ENCODE measurements at places on chromosomes 12 and 14.
A peak's percentile ranks its signal among the peaks of the same experiment; 100 is the strongest.

DNA sequence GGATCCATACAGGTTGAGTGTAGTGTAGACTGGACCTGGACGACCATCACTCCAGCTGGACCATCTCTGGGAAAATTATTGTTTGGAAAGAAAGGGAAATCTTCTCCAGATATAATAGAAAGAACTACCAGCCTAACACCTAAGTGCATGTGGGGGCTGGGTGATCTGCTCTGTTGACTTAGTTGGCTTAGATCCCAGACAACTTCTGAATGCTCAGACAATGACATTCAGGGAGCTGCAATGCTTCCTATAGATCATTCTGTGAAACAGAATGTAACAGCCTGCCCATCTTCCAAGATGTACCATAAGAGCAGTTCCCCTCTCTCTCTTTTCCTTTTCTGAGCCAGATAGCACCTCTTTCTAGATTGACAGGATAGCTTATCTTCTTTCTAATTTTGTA is 572.8 kb upstream of the STXBP6 start:
- no peak for DNase-seq

- no peak for DNase-seq
These were observed 19.8 kb downstream of the KDM2B start for GRCh38 chr12:121561009-121561395.

- no peak for DNase-seq
These were observed 13.2 kb downstream of the CHFR start for GRCh38 chr12:132874175-132874574.

DNA sequence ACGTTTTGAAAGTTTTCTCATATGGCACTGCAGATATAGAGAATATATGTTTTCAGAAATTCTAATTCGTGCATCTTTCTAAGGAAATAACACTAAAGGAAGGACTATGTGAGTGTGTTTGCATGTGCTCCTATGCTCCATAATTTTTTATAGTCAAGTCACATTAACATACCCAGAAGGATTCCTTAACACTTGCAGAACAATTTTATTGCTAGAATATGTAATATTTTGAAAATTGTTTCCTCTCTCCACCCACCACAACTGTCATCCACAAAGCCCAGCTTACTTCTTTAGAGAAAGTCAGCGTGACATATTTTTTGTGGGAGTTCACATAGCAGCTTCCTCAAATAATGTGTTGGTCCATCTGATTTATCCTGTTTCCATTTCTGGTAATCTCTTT is 604.6 kb upstream of the MGAT4C start:
- no peak for DNase-seq

DNA sequence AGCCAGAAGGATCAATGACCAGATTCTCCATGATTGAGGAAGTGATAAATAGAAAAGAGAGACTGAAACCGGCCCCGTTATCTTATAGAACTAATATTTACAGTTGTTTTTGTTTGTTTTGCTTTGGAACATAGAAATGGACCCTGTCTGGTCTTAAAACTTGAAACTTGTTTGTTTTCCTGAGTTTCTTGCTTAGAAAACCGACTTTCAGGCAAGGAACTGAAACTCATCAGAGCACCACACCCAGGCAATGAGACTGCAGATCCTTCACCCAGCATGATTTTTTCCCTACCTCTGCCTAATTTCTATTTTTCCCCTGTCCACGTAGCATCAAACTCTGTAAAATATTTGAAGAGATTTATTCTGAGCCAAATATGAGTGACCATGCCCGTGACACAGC is 10.6 kb upstream of the CLEC12A start:
- no peak for DNase-seq

DNA sequence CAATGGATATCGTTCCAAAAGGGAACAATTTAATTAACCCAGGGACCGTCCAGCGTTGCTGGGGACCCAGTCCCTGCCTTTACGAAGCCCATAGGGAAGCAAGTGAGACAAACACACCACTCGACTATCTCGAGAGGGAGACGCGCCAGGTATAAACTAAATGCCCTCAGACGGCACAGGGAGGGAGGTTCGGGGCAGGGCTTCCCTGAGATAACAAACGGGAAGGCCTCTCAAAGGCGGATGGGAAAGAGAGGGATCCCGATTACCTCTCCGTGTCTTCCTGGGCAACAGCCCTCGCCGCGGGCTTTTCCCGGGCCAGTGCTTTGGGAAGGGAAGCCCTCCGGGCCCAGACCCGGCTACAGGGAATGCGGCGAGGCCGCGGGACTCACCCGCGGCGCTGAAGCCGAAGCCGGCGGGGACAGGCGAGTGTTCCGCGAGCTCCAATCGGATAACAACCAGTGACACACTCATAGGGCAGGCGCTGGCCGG is 390 bp downstream of the BRAP start:
- no peak for DNase-seq

- DNase-seq = peak; percentile 22
These were observed 90.8 kb upstream of the PTPRQ start for GRCh38 chr12:80353254-80353653.

GRCh38 chr12:96240656-96241055 is 46.5 kb downstream of the ELK3 start:
- DNase-seq = no peak

GRCh38 chr14:64871344-64871743 is 8.4 kb downstream of the SPTB start:
- DNase-seq = no peak

GRCh38 chr14:20775901-20776300 is 5.2 kb upstream of the RNASE6 start:
- no peak for DNase-seq

DNA sequence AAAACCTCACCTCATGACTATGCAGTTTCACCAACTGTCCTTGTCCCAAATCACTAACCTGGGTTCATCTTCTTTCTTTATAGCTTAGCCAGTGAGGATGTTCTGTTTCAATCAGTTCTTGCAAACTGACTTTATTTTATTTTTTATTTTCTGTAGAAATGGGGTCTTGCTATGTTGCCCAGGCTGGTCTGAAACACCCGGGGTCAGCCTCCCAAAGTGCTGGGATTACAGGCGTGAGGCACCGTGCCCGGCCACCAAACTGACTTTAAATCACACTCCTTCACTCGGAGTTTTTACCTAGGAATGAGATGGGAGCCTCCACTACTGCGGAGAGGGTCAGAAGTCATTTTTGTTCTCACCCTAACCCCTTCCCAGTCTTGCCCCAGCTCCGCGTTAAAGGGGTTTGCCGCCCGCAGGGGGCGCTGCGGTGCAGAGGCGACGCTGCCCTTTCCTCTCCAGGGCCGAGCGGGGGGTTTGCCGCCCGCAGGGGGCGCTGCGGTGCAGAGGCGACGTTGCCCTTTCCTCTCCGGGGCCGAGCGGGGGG is 7.0 kb upstream of the B4GALNT3 start:
- DNase-seq = no peak

DNA sequence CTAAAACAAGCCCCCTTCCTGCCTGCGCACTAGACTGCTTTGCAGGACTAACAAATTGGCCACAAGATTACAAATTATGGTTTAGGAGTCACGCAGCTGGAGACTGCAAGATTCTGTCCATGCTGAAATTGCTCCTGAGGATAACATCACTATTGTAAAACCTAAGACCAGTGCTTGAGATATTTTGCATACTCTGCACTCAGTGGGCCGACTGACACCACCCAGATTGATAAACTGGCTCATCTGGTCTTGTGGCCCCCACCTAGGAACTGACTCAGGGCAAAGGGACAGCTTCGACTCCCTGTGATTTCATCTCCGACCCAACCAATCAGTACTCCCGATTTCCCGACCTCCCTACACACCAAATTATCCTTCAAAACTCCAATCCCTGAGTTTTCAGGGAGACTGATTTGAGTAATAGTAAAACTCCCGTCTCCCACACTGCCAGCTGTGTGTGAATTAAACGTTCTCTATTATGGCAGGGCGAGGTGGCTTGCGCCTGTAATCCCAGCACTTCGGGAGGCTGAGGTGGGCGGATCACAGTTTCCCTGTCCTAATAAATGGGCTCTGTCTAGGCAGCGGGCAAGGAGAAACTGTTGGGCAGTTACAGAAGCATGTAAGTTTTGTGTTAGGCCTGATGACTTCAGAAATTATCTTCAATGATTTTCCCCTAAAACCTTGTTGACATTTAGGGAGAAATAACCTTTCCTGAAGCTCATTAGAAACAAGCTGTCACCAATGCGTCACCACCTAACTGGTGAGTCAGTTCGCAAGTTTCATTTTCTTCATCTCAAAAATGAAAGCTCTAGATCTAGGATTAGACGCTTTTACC is 5.3 kb upstream of the UBC start:
- peak; percentile 38 for DNase-seq

- no peak for DNase-seq
These were observed 252.2 kb upstream of the FOXN3 start for GRCh38 chr14:89669193-89669592.

- no peak for DNase-seq
These were observed 55.8 kb downstream of the TNFAIP2 start for GRCh38 chr14:103179094-103179493.

GRCh38 chr14:94393474-94393873 is 5.1 kb upstream of the SERPINA1 start:
- DNase-seq = no peak

GRCh38 chr12:38983117-38983571 is 77.8 kb upstream of the CPNE8 start:
- no peak for DNase-seq

- DNase-seq = peak; percentile 1
These were observed 158.9 kb upstream of the PLEKHA5 start for GRCh38 chr12:18970603-18971002.

DNA sequence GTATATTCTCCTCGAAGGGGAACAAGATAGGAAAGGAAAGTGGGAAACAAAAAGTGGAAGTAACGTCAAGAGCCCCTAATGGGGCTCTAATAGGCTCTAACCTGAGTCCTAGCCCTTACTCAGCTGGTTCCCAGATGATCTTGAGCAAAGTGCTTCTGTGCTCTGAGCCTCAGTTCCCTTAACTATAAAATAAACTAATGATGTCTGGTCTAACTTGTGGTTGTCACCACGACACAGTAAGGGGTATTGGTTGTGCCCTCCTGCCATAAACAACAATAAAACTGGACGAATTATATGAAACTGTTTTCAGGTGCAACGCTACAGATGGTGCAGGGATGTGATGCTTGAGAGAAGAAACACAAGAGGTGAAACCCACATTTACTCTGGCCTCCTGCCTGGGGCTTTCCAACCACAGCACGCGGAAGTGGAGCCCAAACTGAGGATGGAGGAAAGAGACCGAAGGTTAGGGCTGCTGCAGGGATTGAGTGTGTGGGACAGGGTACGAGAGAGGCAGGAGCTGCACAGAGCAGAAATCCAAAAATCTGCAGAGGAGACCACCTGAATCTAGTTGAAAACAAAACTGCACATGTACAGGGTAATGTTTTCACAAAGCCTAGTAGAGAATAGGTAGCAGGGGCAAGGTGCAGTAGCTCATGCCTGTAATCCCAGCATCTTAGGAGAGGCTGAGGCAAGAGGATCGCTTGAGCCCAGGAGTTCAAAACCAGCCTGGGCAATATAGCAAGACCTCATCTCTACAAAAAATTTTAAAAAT is 45.6 kb upstream of the BCL2L14 start:
- DNase-seq = no peak

GRCh38 chr14:56794557-56795283 is 15.6 kb downstream of the OTX2 start:
- DNase-seq = no peak

DNA sequence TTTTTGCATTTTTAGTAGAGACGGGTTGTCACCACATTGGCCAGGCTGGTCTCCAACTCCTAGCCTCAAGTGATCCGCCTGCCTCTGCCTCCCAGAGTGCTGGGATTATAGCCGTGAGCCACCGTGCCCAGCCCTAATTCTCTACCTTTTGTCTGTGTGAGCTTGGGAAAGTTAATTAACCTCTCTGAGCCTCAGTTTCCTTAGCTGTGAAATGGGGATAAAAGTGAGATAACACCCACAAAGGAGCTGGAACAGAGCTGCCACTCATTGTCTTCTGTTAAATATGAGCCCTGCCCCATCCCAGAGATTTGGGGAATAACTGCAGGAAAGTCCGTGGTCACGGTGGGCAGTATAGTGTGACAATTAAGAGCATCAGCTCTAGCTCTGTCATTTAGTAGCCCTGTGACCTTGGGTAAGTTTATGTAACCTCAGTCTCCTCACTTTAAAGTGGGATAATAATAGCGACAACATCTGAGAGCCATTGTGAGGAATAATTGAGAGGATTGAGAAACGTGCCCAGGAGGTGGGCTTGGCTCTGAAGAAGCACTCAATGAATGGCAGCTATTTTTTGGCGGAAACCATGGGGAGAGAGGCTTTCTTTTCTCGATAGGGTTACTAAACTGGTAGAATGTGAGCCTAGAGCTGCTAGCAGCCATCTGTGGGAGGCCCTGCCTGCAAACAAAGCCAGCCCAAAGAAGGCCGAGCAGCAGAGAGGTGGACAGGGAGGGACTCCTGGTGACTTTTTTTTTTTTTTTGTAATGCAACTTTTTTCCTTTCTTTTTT is 60.8 kb upstream of the MED13L start:
- no peak for DNase-seq

GRCh38 chr14:54258382-54258781 is 138.4 kb upstream of the CDKN3 start:
- no peak for DNase-seq

GRCh38 chr14:67710209-67710608 is 8.5 kb downstream of the RDH12 start:
- no peak for DNase-seq

- no peak for DNase-seq
These were observed 645.2 kb downstream of the VRK1 start for GRCh38 chr14:97442363-97442762.

GRCh38 chr12:828726-829395 is 76.5 kb downstream of the WNK1 start:
- no peak for DNase-seq

DNA sequence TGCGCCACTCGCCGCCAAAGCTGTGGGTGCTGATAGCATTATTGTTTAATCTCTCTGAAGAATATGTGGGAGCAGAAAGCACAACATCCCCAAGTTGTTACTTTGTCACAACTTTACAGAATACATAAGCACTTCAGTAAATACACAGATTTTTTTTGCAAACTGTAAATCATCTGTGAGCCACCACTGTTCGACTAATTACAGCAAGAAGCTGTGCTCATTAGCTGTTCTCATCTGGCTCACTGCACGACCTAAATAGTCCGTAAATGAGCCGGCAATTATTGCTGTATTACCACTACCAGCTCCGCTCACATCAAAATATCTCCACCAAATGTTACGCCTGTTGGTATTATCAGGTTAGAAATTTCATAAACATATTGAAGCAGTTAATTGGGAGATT is 228.9 kb upstream of the PRKD1 start:
- no peak for DNase-seq

GRCh38 chr12:112096070-112096469 is 12.5 kb downstream of the NAA25 start:
- no peak for DNase-seq

GRCh38 chr12:59929110-59929509 is 333.3 kb downstream of the SLC16A7 start:
- DNase-seq = peak; percentile 18

- DNase-seq = peak; percentile 16
These were observed 1756.2 kb upstream of the SEL1L start for GRCh38 chr14:83289896-83290295.
